K562 (cell line): ENCODE measurements at places on chromosomes 5 and 9. TPM values are rescaled to one million over a fixed set of nuclear protein-coding genes. Genes with fewer than 3 reads are reported as not detected.

DNA sequence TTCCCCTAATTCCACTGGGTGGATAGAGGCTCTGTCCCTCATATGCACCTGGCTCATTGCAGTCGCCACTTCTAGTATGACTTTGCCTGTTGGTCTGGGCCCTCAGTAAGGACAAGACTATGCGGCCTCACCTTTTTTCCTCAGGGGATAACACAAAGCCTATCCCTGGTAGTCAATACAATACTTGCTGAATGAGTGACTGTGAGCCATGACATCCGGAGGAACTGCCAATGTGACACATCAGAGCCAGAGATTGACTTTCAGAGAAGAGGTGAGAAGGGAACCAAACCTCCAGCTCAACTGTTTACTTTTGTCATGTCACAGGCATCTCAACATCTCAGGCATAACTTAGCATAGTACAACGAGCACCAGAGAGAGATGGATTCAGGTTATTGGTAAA is 371.3 kb downstream of the DMRT2 start:
- DNase-seq, result no peak
- H3K27ac ChIP-seq, result no peak overlapping the region
- H3K4me3 ChIP-seq, result no peak overlapping the region
- H3K27me3 ChIP-seq, result no peaks in the 10 kb centered on the region

The PCDHGA12 gene
- total RNA-seq, result 0.13 TPM in 1 of 2 replicates, not detected in the other

DNA sequence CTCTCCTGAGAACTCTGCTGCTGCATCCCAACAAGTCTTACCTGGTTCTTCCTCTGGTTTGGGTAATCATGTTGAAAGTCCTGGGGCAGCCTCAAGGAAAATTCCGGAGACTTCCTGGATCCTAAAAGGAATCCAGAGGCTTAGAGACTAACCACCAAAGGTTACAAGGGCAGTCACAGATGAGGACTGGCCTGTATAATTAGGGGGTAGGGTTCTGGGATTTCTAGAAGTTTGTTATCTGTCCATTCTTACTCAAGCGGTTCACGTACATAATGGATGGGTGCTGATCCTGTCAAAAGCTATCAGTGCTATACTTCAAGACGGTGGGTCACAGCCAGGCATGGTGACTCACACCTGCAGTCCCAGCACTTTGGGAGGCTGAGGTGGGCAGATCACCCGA is 51.4 kb upstream of the EPB41L4B start:
- no peaks in the 10 kb centered on the region for H3K4me1 ChIP-seq
- H3K36me3 ChIP-seq, result no peaks in the 10 kb centered on the region
- no peak overlapping the region for H3K4me3 ChIP-seq
- no peak overlapping the region for H3K27ac ChIP-seq

The DENND4C gene
- 13.8 and 13.9 TPM in 2 replicates for total RNA-seq

- no peaks in the 10 kb centered on the region for H3K27me3 ChIP-seq
- no peak overlapping the region for H3K27ac ChIP-seq
- no peak for DNase-seq
These were observed 36.0 kb upstream of the SVEP1 start for GRCh38 chr9:110615498-110615897.

- no peaks in the 10 kb centered on the region for H3K4me1 ChIP-seq
- H3K27me3 ChIP-seq, result no peaks in the 10 kb centered on the region
- DNase-seq, result no peak
- no peaks in the 10 kb centered on the region for H3K36me3 ChIP-seq
- no peak overlapping the region for H3K27ac ChIP-seq
- no peak overlapping the region for H3K4me3 ChIP-seq
These were observed 160.0 kb downstream of the PRR16 start for GRCh38 chr5:120624021-120624563.

The BRD8 gene
- 65.7 and 74.1 TPM in 2 replicates for total RNA-seq

- no peak overlapping the region for H3K4me3 ChIP-seq
- no peak overlapping the region for H3K27ac ChIP-seq
- no peaks in the 10 kb centered on the region for H3K27me3 ChIP-seq
- H3K4me1 ChIP-seq, result no peaks in the 10 kb centered on the region
These were observed 162.5 kb upstream of the GAS1 start for GRCh38 chr9:87109851-87110250.

- H3K36me3 ChIP-seq, result no peaks in the 10 kb centered on the region
- peaks cover 33% of the 10 kb centered on the region for H3K27me3 ChIP-seq
- no peak overlapping the region for H3K27ac ChIP-seq
- H3K4me1 ChIP-seq, result peaks cover 5% of the 10 kb centered on the region
These were observed 10.9 kb upstream of the FCN1 start for GRCh38 chr9:134928436-134929192.

DNA sequence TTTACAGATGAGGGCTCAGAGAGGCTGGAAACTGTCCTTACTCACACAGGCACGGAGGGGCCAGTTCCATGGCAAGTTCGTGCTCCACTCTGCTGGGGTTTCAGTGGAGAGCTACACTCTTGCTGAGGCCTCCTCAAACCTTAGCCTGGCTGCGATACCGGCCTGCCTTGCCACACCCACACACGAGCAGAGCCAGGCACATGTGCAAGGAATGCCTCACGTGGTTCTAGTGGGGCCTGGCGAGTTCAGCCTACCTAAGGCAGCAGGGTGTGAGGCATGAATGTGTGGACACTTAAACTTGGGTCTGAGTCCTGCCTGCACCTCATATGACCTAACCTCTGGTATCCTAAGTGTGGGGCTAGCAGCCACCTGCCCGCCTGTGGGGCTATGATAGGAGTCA is 21.5 kb upstream of the PRDM12 start:
- no peak overlapping the region for H3K27ac ChIP-seq
- no peaks in the 10 kb centered on the region for H3K36me3 ChIP-seq
- H3K4me3 ChIP-seq, result no peak overlapping the region
- no peaks in the 10 kb centered on the region for H3K4me1 ChIP-seq
- no peak for DNase-seq

DNA sequence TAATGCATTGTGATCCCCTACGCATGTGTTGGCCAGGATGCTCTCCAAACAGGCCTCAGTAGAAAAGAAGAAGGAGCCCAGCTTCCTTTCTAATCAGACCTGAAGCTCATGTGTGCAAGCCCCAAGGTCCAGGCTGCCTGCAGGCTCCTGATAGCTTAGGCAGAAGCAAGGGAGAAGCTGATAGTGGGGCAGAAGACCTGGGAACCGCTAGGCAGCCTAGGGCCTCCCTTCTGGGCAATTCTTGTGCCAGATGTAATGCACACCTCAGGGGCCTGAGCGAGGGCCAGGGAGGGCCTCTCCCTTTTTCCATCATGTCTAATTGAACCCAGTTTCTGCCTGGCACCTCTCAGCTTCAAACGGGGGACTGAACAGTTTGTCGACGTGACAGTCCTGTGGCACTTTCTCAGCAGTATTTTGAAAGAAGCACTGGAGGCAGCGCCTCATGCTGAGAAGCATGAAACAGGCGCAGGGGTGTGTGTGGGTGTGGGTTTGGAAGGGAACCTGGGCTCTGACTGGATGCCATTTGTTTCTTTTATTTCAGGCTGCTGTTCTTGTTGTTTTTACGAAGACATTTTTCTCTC is 212.8 kb downstream of the PIK3R1 start:
- H3K27me3 ChIP-seq, result no peaks in the 10 kb centered on the region
- peak; percentile 94 for DNase-seq
- peak overlapping the region; percentile 68 for H3K27ac ChIP-seq
- H3K36me3 ChIP-seq, result no peaks in the 10 kb centered on the region
- no peak overlapping the region for H3K4me3 ChIP-seq

DNA sequence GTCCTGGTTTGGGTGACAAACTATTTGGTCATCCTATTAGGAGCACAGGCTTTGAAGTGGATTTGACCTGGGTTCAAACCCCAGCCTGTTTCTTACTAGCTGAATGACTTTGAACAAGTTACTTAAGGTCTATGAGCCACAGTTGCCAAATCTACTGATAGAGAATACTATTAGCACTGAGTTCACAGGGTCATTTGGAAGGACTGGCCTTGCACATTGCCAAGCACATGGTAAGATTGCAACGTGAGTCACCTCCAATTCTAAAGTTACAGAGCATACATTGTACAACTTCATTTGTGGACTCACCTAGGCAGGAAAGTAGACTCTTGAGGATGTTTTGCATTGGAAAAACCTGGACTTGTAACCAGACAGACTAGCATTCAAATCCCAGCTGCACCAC is 38.9 kb downstream of the MFAP3 start:
- DNase-seq, result no peak
- no peak overlapping the region for H3K27ac ChIP-seq
- no peaks in the 10 kb centered on the region; the same call in 2 of the 3 replicates for H3K4me1 ChIP-seq

The FAM169A gene
- total RNA-seq, result 0.04 and 0.07 TPM in 2 replicates

DNA sequence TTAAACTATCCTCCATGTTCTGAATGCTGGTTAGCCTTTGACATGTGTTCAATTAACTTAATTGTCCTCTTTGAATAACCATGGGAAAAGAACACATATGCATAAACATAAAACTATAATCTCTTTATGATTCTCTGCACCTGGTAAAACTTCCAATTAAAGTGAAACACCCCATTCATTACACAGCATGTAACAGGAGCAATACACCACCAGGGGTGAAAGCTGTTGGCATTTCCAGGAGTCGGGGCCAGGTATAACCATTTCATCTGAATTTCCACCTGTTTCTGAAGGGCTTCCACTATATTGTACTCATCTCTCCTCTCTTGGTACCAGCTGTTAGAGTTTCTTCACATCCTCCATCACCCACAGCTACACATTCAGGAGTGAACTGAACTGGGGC is 303.8 kb downstream of the EDIL3 start:
- no peaks in the 10 kb centered on the region for H3K4me1 ChIP-seq
- DNase-seq, result no peak
- no peak overlapping the region for H3K4me3 ChIP-seq
- H3K27me3 ChIP-seq, result no peaks in the 10 kb centered on the region
- H3K36me3 ChIP-seq, result no peaks in the 10 kb centered on the region

DNA sequence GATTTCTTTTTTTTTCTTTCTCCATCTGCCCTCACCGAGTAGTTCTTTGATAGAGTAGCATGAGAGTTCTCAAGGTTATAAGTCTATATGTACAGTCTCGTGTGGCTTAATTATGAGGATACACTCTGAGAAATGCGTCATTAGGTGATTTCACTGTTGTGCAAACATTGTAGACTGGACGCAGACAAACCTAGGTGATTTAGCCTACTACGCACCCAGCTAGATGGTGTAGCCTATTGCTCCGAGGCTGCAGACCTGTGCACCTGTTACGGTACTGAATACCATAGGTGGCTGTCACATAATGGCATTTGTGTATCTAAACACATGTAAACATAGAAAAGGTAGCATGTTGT is 26.9 kb upstream of the CORO2A start:
- H3K27me3 ChIP-seq, result no peaks in the 10 kb centered on the region
- H3K4me1 ChIP-seq, result peaks cover 6% of the 10 kb centered on the region; the same call in 2 of the 3 replicates
- H3K4me3 ChIP-seq, result no peak overlapping the region
- H3K36me3 ChIP-seq, result peaks cover 22% of the 10 kb centered on the region; the same call in 2 of the 3 replicates
- no peak overlapping the region for H3K27ac ChIP-seq

The MYOT gene
- not detected in 2 replicates for total RNA-seq

The ELL2 gene
- total RNA-seq, result 16.2 and 23.1 TPM in 2 replicates

The FOXD4L4 gene
- total RNA-seq, result 0.11 TPM in 1 of 2 replicates, not detected in the other
